ENCODE measurements at places on chromosomes 4 and X.

- no peak for DNase-seq
Measured at GRCh38 chrX:84748965-84749656, 246.9 kb upstream of the HDX start.

DNA sequence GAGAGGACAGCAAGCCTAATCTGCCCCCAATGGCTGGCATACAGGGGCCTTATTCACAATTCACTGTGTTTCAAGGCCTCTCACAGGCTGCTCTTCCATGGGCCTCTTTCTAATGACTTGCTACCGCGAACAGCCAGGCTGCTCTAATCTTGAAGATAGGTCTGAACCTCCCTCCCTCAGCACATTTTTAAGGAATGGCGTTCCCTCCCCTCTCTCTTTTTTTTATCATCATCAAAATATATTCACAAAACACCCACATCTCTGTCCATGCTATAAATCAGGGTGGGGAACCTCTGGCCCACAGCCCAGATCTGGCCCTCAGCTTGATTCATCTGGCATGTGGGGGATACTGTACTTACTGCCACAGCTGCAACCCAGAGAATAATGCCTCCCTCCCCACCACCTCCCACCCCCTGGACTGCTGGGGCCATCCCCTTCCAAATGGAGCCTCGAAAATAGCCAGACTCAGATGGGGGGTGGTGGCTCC is 76.2 kb upstream of the PLAC1 start:
- DNase-seq = no peak

- DNase-seq = no peak
Measured at GRCh38 chrX:154308108-154308946, 12.7 kb downstream of the TKTL1 start.

GRCh38 chrX:23822397-23822796 is 39.4 kb downstream of the SAT1 start:
- DNase-seq = no peak

- DNase-seq = no peak
Measured at GRCh38 chr4:152563209-152563608, 27.3 kb upstream of the FBXW7 start.

- DNase-seq = no peak
Measured at GRCh38 chr4:37555322-37555721, 130.9 kb downstream of the RELL1 start.

DNA sequence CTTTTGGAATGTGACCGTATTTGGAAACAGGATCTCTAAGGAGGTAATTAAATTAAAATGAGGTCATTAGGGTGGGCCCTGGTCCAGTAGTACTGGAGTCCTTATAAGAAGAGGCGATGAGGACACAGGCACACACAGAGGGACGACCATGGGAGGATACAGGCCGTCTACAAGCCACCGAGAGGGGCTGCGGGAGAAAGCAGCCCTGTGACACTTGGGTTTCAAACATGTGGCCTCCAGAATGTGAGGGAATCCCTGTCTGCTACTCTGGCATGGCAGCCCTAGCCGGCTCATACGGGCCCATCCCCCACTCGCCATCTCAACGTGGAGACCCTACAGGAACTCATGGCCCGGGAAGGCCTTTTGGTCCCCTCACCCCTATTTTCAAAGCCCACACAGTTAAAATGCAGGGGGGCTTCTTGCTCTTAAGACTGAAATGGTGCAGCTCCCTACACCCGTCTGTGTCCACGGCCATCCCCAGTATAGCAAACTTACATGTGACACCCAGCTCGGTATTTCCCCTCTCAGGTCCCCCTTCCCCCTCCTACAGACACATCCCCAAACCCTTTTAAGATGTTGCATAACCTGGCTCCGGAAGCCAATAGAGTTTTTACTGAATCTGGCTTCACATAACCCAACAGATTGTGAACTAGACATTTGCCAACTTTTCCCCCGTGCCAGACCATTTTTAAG is 124.1 kb upstream of the TBL1X start:
- no peak for DNase-seq

DNA sequence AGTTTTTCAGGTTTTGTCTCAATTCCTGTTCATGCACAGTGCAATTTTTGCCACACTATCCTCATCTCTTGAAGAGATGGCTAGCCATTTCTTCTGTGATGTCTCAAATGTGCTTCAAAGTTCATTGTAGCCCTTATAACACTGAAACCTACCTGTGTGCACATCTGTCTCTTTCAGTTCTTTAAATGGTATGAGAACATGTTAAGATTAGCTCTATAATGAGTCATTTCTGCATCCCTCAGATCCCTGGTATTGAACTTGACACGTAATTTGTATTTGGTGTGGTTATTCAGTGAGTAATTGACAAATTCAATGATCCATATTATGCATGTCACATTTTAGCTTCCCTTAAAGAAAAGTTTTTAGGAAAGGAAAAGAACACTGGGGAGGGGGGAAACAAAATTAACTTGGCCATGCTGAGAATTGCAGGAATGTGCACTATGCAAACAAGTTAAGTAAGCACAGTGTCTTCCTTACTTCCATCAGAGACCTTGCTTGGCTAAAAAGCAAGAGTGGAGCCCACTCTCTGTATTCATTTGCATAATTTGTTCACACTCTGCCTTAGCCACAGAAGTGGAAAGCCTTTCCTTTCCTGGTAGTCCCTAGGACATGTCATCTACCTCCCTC is 659.8 kb upstream of the MAGEB2 start:
- no peak for DNase-seq

DNA sequence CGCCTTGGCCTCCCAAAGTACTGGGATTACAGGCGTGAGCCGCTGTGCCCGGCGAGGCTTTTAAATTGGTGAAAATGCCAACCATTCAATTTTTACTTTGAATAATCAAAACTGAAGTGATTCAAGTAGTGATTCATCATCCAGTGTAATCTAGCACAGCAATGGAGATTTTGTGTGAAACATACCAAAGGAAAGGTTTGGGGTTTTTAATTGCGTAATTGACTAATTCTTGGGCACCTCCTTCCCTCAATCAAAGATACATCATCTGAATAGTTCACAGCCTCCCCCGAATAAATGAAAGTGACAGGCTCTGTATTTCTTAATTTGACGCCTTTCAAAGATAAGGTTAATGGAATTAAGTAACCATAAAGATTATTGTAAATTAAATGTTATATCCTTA is 69.0 kb downstream of the DMD start:
- no peak for DNase-seq

DNA sequence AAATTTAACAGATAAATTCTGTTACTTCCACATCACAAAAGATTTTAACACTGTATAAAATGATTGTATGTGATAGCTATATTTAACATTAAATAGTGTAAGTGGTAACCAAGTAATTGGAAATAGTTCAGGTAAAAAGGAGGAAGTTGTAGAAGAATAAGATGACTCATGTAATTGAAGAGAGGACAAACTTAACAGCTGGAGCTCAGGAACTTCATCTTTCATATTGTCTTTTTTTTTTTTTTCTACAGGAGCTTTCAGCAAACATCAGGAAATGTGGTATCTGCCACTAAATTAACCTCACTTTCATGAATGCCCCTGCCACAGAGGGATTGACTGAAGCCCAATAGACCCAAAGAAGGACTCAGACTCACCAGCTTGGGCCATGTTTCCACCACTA is 188.4 kb upstream of the VEGFC start:
- no peak for DNase-seq

- no peak for DNase-seq
Measured at GRCh38 chr4:55162396-55162795, 37.0 kb upstream of the KDR start.

GRCh38 chr4:62644372-62644771 is 1444.2 kb downstream of the ADGRL3 start:
- DNase-seq = no peak

DNA sequence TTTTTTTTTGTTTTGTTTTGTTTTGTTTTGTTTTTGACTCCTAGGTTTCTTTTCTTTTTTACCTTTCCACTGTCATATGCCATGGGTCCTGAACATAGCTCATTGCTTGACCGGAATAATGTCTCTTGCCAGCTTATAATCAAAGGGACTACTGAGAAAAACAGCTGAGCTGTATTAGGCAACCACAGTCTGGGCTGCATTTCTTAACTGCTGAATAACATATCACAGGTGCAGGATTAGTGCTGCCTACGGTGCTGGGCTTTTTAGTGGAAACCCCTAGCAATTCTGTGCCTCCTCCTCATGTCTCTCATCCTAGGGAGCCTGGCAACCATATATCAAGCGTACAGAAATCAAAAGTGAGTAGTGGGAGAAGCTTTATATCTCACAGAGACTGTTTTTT is 333.5 kb downstream of the BMPR1B start:
- DNase-seq = no peak

DNA sequence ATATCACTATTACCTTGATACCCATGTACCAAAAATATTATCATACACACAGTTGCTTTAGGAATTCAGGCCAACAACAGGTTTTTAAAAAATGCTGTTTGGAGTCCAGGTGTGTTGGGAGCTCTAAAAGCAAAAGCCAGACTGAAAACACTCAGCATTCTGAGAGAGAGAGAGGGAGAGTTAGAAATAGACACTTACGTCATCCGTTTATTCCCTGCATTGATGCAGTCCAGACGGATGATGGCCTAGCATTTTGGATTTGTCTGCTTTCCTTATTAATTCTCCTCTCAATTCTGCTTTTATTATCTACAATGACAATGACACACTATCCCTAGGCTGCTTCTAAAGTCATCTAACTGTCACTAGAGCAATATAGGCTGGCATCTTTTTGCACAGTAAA is 358.3 kb upstream of the BOD1L1 start:
- no peak for DNase-seq

DNA sequence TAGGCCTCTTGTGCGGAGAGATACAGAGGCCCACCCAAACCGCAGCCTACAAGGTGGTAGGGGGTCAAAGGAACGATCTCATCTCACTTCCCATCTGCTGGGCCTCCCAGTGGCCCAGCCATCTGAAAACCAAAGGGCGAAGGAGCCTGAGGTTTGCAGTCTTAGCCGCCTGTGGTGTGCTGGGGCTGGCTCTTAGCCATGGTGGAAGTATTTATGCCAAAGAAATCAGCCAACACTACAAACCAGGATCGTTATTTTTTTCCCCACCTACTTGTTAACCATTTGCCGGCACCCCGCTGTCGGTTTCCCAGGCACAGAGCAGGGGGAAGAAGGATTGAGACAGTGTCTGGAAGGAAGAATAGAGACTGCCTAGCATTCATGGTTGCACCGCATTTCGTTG is 30.9 kb upstream of the CDKL5 start:
- DNase-seq = no peak

- DNase-seq = no peak
Measured at GRCh38 chr4:150155391-150155790, 77.1 kb downstream of the DCLK2 start.

DNA sequence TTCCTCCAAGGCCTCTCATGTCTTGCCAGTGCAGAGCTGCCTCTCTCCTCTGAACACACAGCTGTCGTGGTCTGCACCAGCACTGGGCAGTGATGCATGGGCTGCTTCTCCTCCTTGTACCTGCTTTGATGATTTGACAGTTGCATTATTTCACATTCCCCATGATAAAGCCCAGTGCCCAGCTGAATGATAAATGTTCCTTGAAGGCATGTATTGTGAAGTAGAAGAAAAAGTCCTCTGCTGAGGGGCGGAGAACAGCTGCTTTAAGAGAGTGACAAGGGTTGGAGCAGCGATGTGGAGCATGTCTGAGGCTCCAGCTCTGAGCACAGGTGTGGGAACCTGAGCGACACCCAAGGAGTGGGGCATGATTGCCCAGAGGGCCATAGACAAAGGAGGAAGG is 21.1 kb upstream of the TRIM2 start:
- DNase-seq = no peak

DNA sequence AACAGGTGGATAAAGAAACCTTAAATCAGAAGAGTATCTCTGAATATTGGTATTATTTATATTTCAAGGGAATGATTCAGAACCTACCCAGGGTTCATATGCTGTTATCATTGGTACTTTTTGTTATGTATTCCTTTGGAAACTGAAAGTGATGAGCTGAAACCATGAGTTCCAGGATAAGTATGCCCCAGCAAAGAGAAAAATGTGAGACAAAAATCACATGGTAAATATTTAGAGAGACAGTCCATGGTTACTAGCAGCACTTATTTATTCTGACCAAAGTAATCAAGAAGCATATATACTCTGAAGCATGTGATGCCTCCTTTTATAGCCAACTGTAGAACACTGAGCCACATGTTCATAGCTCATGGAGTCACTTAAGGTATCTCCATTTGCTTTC is 277.7 kb downstream of the ARAP2 start:
- DNase-seq = no peak

GRCh38 chr4:80540785-80541469 is 205.4 kb downstream of the CFAP299 start:
- no peak for DNase-seq

DNA sequence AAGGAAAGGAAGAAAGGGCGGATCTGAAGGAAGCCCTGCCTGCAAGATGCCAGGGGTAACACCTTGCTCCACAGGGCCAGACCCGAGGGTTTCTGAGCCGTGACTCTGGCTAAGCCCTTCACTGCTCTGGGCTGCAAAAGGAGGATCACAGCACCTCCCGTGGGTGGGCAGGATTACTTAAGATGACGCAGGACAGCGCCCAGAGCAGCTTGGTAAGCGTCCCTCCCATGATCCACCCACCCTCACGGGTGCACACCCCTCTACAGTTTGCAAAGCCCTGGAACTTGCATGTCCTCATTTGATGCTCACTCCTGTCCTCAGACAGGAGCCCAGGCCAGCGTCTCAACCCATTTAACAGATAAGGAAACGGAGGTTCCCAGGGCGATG is 64.9 kb downstream of the CRMP1 start:
- no peak for DNase-seq

DNA sequence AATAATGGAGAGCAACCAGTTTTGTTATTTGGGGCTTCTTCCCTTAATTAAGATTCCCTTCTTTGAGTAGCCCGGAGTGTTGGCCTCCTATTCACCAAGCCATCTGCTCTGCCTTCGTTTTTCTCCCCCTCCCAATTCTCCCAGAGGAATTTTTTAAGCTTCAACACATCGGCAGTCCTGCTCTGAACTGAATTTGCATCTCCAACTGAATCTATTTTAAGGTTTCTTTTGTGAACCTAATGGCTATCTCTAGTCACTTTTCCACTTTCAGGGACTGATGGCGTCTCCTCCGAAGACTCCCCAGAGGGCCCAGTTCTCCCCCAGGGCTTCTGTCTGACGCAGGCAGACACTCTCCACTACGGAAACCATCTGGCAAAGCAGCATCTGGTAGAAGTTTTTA is 280.2 kb downstream of the ADGRA3 start:
- no peak for DNase-seq

- DNase-seq = no peak
Measured at GRCh38 chr4:48212165-48212564, 57.5 kb downstream of the TEC start.

GRCh38 chrX:105263801-105264200 is 43.3 kb upstream of the TEX13A start:
- no peak for DNase-seq

- no peak for DNase-seq
Measured at GRCh38 chr4:186885289-186885688, 161.6 kb upstream of the FAT1 start.

DNA sequence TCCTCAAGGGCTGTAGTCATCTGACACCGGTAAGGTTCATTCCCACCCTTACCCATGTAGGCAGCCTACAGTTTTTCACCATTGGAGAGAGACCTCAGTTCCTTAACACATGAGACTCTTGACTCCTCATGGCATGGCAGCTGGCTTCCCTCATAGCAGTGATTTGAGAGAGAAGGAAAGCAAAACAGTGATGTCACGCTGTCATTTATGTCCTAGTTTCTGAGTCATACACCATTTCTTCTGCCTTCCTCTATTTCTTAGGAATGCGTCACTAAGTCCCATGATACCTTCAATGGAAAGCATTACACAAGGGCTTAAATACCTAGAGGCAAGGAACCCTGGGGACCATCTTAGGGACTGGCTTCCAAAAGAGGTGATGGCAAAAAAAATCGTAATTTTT is 226.1 kb downstream of the SPCS3 start:
- DNase-seq = no peak

Data from amygdala (tissue), 56 donors.